Common myeloid progenitor, CD34-positive (primary cell): ENCODE measurements at places on chromosomes 7 and 10.

- H3K27me3 ChIP-seq, result peaks cover 70% of the 10 kb centered on the region
- no peak for DNase-seq
- H3K36me3 ChIP-seq, result no peaks in the 10 kb centered on the region
- no peak overlapping the region for H3K4me3 ChIP-seq
Measured at GRCh38 chr7:157016024-157016351, 5.5 kb upstream of the MNX1 start.

DNA sequence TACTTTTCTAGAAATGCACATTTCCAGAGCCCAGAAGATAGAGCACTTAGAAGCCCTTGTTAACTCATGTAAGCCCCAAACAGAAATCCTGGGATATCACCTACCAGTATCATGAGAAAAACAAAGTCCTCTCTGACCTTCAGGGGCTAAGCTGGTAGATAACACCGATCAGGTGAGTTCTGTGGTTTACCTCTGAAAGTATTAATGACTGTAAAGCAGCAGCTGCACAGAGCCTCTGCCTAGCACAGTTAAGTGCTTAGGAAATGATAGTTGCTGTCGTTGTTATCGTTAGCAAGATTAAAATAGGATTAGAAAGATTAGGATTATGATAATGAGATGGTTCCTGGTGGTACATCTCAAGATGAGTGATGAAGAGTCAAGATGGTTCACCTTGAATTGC, 64.9 kb downstream of the PLXNA4 start:
- no peak overlapping the region for H3K27ac ChIP-seq
- no peaks in the 10 kb centered on the region for H3K4me1 ChIP-seq
- no peak for DNase-seq
- H3K27me3 ChIP-seq, result no peaks in the 10 kb centered on the region

DNA sequence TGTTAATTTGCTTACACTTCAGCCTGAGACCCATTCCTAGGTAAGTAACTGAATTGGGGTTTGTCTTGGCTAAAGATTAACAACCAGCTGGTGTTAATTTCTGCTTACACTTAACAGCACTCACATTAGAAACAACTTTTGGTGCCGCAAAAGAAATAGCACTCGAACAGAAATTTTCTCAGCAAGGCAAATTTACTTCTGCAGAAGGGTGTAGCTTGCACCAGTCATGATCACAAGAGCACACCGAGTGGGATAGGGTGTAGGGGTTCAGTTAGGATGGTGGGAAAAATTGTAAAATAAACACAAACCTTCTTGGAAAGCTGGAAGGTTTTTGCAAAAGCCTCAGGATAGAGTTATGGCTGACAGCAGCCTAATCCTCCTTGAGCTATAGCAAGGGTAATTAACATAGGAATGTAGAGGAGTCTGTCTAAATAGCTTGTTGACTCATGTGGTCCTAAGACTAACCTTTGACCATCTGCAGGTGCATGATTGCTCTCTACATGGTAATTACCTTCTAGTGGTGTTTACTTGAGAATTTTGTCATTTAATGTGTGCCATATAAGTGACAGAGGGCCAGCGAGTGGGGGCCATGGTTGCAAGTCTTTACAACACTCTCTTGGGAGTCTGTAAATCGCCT, 67.8 kb upstream of the CDK13 start:
- no peaks in the 10 kb centered on the region for H3K36me3 ChIP-seq
- no peaks in the 10 kb centered on the region for H3K4me1 ChIP-seq
- H3K4me3 ChIP-seq, result no peak overlapping the region
- H3K27ac ChIP-seq, result no peak overlapping the region

GRCh38 chr7:10889266-10889898, 84.3 kb upstream of the PHF14 start:
- peaks cover 9% of the 10 kb centered on the region for H3K4me1 ChIP-seq
- H3K4me3 ChIP-seq, result no peak overlapping the region
- peak; percentile 82 for DNase-seq
- H3K27ac ChIP-seq, result no peak overlapping the region

DNA sequence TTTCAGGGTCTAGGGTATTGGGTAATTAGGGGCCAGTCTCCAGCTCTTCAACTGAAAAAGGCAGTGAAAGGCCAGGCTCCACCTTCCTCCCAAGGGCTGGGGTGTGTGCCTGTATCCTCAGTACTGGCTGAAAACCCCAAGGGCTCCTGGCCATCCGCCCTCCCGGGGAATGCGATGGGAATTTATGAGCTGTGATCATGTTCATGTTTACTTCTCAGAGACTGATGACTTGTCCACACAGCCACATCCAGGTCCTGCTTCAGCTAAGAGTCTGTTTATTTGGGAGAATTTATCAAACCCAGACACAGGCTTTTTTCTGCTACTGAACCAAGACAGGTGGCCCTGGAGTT, 91.7 kb downstream of the CCDC3 start:
- no peaks in the 10 kb centered on the region for H3K36me3 ChIP-seq
- no peaks in the 10 kb centered on the region for H3K4me1 ChIP-seq
- no peak for DNase-seq
- H3K27ac ChIP-seq, result no peak overlapping the region
- peaks cover 3% of the 10 kb centered on the region for H3K27me3 ChIP-seq
- H3K4me3 ChIP-seq, result no peak overlapping the region

DNA sequence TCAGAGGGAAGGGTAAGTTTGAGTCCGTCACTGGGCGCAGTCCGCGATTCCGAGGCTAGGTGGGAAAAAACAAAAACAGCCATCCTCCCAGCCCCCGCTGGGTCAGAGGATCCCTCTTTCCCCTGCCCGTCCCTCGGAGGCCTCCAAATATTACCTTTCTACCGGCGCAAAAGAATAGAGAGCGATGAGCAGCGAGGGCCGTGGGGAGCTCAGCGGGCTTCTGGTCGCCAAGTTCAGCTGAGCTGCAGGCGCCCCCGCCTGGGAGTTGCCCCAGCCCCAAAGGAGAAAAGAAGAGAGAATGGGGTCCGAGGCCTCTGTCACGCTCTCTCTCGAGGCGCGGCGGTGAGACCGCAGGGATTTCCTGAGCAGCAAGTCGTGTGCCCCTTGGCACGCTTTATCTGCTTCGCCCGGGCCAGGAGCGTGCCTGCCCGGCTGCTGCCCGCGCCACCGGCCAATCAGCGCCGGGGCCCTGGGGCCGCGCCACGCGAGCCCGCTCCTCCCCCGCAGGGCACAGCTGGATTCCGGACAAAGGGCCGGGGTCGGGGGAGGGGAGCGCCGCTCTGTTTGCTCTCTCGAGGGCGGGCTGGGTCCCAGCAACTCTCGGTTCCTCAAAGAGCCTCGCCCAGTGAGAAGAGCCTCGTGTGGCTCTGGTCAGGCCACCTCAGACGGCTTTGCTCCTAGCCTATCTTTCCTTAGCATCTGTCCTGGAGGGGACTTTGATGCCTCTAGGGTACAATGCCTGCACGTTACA, at the start of gene NEUROG3:
NEUROG3 (minus strand) TSS at position 367 of the 751 bp plus-strand sequence. CDS start 379 bp downstream, outside the sequence.
- H3K4me3 ChIP-seq, result no peak within 1 kb of the TSS
- H3K4me1 ChIP-seq, result no peaks in the 10 kb centered on the region
- DNase-seq, result peak; percentile 54
- H3K36me3 ChIP-seq, result no peaks in the 10 kb centered on the region
- peaks cover 100% of the 10 kb centered on the region for H3K27me3 ChIP-seq

GRCh38 chr10:88861036-88861435, 9.4 kb upstream of the ANKRD22 start:
- H3K36me3 ChIP-seq, result no peaks in the 10 kb centered on the region
- H3K27me3 ChIP-seq, result no peaks in the 10 kb centered on the region
- no peak for DNase-seq
- no peak overlapping the region for H3K4me3 ChIP-seq
- no peak overlapping the region for H3K27ac ChIP-seq

- no peaks in the 10 kb centered on the region for H3K36me3 ChIP-seq
- no peak for DNase-seq
- H3K4me3 ChIP-seq, result no peak overlapping the region
- H3K27ac ChIP-seq, result no peak overlapping the region
- H3K4me1 ChIP-seq, result no peaks in the 10 kb centered on the region
- no peaks in the 10 kb centered on the region for H3K27me3 ChIP-seq
Measured at GRCh38 chr10:129812398-129812797, 151.7 kb downstream of the EBF3 start.

DNA sequence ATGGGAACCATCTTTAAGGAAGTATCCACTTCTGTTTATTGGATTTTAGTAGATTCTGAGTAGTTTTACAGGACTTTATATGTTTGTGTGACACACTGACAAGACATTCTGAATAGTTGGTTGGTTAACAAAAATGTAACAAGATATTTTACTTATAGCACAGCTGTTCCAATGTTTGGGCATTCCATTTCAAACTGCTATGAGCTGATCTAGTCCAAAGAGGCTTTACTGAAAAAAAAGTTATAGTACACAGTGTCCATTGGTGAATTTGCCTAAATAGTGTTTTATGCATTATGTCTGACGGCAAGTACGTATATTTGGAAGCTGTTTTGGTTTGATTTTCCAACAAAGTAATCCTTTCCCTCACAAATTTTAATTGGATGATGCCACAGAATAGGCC, 99.1 kb downstream of the SAMD9 start:
- no peaks in the 10 kb centered on the region for H3K27me3 ChIP-seq
- no peaks in the 10 kb centered on the region for H3K36me3 ChIP-seq
- no peak overlapping the region for H3K27ac ChIP-seq
- no peak for DNase-seq
- H3K4me1 ChIP-seq, result peaks cover 36% of the 10 kb centered on the region

GRCh38 chr10:10977978-10978377, 39.7 kb upstream of the CELF2 start:
- H3K4me1 ChIP-seq, result no peaks in the 10 kb centered on the region
- no peak overlapping the region for H3K27ac ChIP-seq
- H3K4me3 ChIP-seq, result no peak overlapping the region
- no peaks in the 10 kb centered on the region for H3K27me3 ChIP-seq

GRCh38 chr10:43282881-43283280, 16.0 kb upstream of the RASGEF1A start:
- H3K4me1 ChIP-seq, result peaks cover 9% of the 10 kb centered on the region
- peaks cover 34% of the 10 kb centered on the region for H3K27me3 ChIP-seq
- DNase-seq, result no peak
- H3K4me3 ChIP-seq, result no peak overlapping the region

DNA sequence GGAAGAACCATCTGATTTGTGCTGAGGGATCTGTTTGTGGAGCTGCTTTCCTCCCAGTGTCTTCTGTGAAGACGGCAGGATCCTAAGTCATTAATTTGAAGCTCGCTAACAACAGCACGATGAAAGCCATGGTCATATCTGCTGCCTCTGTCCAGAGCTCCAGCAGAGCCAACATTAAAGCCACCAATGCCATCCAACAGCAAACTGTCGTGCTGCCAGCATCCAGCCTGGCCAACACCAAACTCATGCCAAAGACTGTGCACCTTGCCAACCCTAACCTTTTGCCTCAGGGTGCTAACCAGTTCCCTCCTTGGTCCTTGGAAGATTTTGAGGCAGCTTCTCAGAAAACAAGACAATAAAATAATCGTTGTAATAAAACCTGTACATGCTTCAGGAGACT, 36.2 kb downstream of the HTR5A start:
- no peak overlapping the region for H3K27ac ChIP-seq
- H3K4me1 ChIP-seq, result no peaks in the 10 kb centered on the region
- H3K36me3 ChIP-seq, result no peaks in the 10 kb centered on the region
- no peak for DNase-seq
